ENCODE measurements at places on chromosomes 2 and 18.
A peak's percentile ranks its signal among the peaks of the same experiment; 100 is the strongest.

GRCh38 chr2:61647044-61647443 lies 108.9 kb upstream of the XPO1 start:
- no peak for DNase-seq

DNA sequence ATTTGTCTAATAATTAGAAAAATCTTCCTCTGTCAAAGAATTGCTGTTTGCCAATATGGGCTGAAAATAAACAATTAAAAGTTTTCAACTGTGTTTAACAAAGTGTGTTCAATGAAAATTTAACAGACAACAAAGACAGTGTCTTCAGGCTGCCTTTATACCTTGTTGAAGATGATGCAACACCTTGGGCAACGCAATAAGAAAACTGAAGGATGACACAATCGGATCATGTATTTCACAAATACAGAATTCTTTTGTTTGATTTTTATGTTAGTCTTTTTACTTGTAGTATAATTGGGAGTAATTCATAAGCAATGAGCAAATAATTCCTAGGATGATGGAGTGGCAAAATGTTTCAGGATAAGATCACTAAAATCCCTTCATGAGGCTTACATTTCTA lies 27.8 kb downstream of the CHN1 start:
- DNase-seq = no peak

DNA sequence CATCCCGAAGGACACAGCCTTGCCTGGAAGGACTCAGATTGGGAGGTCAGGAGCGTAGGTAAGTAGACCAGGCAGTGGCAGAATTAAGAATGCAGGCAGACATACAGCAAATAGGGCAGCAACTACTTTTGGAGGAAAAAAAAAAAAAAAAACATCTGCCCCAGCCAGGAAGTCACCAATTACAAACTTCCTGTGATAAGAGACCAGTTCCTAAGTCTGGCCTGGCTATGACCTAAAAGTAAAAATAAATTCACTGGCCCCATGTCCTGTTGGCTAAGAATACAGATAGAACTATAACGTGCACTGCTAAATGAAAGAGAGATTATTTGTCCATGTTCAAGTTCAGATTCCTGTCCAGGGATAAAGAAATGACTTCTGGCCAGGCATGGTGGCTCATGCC lies 45.2 kb upstream of the NOSTRIN start:
- no peak for DNase-seq

GRCh38 chr2:217948897-217949296 lies 53.9 kb downstream of the TNS1 start:
- no peak for DNase-seq

GRCh38 chr18:6590326-6590725 lies 139.2 kb upstream of the ARHGAP28 start:
- no peak for DNase-seq

DNA sequence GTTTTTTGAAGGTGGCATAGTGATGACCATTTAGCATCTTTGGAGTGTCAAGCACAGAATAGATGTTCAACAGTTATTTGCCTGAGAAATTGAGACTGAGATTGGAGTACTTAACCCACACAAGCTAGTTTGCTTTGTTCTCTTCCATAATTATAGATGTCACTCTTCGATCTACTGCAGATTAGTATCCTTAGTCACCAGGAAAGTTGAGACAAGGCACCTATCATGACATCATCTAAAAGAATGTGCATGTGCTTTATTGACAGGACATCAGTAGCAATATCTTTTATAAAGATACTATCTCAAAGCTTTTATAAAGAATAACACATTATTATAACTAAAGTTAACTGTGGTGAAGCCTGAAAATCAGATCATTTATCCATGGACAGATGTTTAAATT lies 6.4 kb downstream of the VRK2 start:
- no peak for DNase-seq

DNA sequence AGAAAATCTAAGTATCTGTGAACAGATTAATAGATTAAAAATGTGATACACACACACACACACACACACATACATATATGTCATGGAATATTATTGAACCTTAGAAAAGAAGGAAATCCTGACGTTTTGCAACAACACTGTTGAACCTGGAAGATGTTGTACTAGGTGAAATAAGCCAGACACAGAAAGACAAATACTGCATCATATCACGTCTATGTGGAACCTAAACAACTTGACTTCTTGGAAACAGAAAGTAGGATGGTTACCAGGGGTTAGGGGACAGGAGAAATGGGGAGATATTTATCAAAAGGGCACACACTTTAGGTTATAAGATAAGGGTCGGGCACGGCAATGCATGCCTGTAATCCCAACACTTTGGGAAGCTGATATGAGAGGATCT lies 698.4 kb upstream of the ID2 start:
- no peak for DNase-seq

DNA sequence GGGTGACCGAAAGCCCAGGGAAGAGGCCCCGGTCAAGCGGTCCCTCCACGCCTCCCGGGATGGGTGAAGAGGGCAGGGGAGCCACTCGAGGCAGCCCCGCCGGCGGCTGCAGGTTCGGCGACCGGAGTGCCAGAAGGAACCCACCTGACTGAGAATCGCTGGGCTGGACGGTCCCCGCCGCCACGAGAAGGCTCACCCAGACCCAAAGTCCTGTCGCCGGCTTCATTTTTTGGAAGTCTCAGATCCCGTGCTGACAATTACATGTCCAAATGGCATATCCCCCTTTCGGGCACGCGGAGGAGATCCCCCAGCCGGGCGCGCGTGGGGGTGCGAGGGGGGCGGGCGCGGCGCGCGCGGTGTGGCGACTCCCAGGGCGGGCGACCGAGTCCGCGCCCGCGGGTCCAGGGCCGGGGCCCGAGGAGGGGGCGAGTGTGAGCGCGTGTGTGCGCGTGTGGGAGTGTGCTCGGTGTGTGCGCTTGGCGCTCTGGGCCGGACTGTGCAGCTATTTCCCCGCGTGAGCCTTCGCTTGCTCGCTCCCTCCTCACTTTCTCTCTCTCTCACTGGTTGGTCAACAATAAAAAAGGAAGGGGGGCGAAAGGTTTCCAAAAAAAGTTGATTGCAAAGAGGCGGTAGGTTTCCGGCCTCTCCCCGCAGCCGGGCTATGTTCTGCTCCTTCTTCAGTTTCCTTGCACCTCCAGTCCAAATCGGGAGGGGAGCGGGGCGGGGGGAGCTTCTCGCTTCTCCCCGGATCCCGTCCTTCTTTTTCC lies at the start of gene ERBB4:
ERBB4 (minus strand) TSS at position 498 of the 767 bp plus-strand sequence; CDS start at position 226, 272 bp downstream.
- no peak for DNase-seq

DNA sequence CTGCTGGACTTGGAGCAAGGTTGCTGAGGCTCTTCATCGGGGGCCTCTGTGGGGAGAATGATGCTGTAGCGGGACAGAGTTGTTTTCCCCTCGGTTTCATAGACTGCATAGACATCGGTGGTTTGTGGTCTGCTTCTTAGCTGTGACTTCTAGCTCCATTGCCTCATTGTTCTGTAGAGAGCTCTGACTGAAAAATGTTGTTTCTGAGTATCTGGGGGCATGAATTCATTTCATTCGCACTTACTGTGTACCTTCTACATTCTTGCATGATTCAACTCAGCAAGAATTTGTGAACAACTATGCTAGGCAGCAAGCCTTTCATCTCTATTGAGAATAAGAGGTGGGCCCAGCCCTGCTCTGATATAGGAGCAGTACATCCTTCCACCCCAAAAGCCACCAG lies 406.8 kb downstream of the NBAS start:
- DNase-seq = no peak

- DNase-seq = no peak
Observed at GRCh38 chr2:159256159-159256558, 30.3 kb downstream of the WDSUB1 start.

DNA sequence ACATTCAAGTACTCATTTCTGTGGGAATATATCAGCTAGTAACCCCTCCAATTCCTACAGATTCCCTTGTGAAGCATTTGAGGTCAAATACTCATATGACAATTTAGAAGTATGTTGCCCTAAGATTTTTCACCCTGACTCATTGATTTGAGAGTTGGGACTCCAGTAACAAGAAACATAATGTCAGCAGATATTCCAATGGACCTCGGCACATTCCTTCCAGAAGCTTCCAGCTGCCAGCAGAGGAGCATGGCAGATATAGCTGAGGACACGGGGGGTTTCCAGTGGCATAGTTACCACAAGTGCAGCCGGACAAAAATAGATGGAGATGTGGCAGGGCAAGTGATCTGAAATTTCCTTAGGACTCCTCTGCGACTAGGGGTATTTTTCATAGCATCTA lies 101.9 kb upstream of the ARHGAP28 start:
- no peak for DNase-seq

DNA sequence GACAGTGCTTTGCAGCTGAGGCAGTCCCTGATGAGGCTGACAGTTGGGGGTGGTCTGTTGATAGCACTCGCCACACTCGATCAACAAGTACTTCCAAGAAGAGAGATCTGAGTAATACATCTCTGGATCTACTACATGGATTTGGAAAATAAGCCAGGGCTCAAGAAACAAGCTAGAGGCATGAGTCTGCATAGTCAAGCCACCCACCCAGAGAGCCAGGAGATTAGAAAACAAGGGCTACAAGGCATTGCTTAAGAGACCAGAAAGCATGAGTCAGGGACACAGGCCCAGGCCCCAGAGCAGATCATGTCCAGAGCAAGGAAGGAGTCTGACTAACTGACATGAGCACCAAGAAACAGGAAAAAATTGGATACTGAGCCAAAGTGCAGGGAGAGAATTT lies 196.9 kb upstream of the CWC22 start:
- no peak for DNase-seq

DNA sequence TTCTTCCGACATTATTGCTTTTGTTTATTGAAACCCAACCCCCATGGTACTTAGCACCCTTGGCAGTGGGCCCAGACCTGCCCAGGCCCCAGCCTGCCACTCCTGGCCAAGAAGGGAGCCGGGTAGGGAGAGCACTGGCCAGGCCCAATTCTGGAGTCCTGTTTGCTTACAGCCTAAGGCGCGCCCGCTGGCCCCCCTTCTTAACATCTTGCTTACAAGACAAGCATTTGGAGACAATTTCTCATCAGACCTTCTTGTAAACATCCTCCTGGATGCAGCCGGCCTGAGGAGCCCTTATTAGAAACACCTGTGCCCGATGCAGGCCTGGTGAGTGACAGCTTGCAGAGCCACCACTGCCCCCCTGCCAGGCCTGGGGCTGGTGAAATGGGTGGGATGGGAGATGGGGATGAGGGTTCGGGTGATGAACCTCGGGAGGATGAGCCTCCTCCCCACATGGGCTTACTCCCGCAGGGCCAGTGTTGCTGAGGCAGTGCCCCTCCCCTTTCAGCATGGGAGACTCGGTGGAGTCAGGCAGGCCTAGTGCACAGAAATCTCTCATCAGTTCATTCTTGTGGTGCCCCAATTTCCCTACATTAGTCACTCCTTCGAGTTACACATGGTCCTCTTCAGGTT lies 217.5 kb downstream of the CYP26B1 start:
- DNase-seq = no peak

DNA sequence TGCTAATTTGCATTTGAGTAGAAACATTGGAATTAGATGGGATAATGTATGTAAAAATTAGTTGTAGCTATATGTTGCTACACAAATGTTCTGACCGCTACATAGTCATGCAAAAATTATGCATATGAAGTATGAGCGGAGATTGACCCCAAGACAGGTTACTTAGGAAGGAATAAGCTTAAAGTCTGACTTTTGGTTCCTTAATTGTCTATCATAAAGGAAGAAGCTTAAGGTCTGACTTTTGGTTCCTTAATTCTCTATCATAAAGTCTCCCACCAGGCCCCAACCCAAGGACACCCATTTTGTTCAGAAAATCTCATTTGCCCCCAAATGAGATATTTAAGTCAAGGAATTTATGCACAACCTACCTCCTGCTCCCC lies 106.5 kb downstream of the EVA1A start:
- DNase-seq = no peak

DNA sequence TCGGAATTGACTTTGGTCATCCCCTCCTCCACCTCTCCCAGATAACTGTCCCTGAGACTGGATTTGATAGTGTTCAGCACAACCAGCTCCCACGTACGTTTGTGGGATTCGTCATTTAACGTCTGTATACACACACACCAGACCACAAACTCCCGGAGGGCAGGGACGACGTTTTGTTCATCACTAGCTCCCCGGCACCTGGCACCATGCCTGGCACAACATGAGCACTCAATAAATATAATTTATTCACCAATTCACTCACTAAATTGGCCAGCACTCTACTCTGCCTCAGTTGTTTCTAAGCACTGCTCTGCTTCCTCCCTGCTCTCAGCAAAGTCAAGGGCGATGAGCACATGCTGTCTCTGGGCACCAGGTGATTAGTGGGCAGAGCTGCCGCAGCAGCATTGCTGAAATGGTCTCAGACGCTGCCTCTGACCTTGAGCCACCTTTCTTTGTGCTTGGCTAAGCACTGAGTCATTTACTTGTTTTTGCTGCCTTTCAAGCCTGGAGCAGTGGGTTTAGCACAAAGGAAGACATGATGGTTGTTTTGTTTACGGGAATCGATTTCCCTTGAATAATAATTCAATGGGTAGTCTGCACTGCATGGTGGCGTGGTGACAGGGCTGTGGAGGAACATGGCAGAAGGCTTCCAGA lies 19.3 kb upstream of the LOXHD1 start:
- DNase-seq = no peak

DNA sequence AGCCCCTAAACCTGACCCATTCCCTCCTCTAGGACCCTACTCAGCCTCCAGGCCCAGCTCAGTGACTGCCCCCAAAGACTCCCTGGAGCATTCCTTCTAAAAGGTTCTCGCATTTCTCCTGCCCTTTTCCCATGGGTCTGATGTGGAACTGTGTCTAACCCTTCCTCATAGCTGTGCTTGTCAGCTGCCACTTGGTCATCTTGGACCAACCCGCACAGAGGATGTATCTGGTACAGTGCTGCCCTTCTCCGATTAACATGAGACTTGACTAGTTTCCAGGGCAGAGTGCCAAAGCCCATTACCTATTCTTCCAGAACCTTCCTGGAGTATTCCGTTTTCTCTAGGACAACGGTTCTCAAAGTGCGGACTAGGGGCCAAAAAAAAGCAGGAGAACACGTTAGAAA lies 518 bp upstream of the NFU1 start:
- no peak for DNase-seq

DNA sequence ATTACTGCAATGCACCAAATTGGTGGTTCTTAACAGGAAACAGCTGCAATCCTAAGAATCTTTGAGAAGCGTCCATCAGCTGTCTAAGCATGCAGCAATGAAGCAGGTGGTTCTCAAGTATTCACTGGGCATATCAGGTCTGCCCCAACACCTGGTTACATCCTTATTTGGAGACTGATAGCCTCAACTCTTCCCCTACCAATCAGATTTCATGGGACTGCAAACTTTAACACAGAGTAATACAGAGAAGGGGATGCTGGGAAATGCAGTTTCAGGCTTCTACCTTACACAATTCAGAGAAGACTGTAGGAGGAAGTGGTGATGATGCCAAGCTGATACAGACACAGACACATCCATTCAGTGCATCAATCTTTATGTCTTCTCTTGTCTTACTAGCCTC lies 240.5 kb downstream of the BCL2 start:
- DNase-seq = no peak

GRCh38 chr2:34266908-34267697 lies 668.0 kb upstream of the FAM98A start:
- no peak for DNase-seq

DNA sequence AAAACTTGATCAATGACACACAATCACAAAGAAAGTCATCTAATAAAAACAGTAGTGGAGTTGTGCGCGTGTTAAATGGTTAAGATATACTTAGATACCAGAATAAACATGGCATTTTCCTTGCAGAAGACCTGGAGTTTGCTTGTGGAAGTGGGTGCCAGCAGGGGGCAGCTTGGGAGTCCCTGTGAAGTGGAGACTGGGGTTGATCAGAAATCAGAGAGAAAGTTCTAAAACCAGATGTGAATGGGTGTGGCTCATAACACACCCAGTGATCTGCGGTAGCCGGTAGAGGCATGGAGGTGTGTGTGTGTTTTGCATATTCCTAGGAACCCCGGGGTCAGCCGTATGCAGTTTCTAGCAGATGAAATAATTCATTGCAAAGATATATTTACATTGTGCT lies 300.1 kb upstream of the TRIB2 start:
- peak; percentile 23 for DNase-seq
